Stimulated activated CD8-positive, alpha-beta memory T cell treated with anti-CD3 and anti-CD28 coated beads, Interleukin-7, amount 100 ng/mL, for 1 hour (primary cell): ENCODE measurements at places on chromosomes 12 and 14.

DNA sequence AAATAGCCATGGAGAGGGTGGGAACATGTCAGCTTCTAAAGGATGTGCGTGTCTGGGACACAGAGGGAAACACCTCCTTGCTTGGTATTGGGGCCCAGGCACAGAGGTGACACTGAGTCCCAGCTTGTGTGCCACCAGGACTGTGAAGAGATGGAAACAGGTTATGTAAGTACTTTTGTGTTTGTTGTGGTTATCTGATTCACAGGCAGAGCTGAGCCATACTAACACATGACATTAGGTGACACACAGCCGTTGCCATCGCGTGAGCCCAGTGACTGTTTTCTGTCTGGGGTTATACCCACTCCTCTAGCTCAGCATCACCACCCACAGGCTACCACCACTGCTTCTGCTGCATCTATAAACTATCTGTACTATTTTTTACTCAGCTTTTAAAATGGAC is 12.1 kb upstream of the FLVCR2 start:
- DNase-seq: no peak

- DNase-seq: no peak
Measured at GRCh38 chr12:67909681-67910080, 79.6 kb upstream of the IFNG-AS1 start.

DNA sequence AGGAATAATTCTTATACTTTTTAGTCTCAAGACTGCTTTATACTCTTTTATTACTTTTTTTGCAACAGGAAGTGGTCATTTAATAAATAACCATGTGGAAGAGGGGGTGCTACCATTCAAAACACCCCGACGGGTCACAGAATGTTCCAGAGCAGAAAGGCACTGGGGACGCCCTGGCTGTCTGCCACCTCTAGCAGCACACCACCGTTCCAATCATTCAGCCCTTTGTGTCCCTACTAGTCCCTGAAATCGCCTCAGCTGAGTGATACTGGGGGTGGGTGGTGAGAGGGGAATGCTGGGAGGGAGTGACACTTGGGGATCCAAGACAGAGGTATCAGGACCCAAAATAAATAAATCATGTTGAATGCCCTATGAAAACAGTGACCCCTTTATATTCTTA is 52.4 kb downstream of the MON2 start:
- DNase-seq: no peak

GRCh38 chr12:52591521-52591920 is 9.7 kb downstream of the KRT72 start:
- no peak for DNase-seq

DNA sequence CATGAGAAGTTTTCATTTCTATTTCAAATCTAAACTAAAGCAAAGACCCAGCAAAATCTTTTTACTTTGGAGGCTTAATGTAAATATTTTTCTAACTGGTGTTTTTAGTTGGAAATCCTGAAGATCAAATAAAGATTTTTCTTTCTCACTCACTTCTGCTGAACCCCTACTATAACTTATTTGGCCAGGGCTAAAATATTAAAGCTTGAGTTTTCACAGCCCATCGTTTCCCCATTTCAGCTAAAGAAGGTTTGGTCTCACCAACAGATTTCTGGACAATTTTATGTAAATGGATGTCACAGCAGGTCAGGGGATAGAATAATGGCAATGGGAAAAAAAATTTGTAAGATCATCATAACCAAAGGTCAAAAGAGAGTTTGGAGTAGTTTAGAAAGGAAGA is 92.7 kb upstream of the DCN start:
- DNase-seq: no peak

GRCh38 chr14:98548071-98548686 is 723.8 kb downstream of the BCL11B start:
- DNase-seq: no peak

DNA sequence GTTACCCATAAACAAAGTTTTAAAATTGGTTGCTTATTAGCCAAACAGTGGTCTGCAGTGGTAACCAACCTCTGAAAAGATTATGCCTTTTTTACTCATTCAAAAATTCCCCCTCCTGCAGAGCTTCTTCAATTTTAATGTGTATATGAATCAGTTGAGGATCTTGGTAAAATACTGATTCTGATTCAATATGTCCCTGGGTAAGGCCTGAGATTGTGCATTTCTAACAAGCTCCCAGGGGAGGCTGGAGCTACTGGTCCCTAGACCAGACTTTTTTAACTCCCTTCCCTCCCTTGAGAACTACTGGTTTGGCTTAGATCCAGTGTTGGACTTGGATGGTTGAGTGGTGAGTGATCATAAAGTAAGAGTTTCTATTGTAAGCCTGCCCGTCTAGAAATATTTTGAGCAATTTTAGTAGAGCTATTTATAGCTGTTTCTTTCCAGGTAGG is 90.2 kb downstream of the FUT8 start:
- DNase-seq: no peak
